ENCODE measurements at places on chromosomes 13 and 19.
A peak's percentile ranks its signal among the peaks of the same experiment; 100 is the strongest.

DNA sequence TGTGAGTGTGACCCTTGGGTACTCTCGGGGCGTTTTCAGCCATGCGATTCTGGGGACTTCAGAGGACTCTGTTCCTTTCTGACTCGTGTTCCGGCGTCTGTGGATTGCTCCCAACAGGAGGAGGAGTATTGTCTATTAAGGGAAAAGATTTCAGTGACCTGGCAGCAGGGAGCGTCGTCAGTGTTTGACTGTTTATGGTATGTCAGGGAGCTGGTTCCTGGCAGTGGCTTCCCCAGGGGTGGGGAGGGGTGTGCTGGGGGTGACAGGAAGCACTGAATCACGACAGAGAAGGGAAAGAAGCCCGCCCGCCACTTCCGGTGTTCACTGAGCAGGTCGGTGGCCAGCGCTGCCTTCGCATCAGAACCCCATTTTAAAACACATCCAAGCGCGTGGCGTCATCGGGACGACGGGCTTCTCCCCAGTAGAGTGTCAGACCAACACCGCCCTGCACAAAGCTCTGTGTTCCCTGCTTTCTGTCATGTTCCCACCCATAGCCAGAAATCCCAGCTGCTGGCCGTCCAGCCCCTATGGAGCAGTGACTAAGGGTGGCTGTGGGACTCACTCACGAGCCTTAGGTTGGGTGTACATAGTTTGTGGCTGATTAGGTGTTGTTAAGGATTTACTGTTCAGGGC is 33.8 kb downstream of the COL4A2 start:
- peak; percentile 27 for DNase-seq

DNA sequence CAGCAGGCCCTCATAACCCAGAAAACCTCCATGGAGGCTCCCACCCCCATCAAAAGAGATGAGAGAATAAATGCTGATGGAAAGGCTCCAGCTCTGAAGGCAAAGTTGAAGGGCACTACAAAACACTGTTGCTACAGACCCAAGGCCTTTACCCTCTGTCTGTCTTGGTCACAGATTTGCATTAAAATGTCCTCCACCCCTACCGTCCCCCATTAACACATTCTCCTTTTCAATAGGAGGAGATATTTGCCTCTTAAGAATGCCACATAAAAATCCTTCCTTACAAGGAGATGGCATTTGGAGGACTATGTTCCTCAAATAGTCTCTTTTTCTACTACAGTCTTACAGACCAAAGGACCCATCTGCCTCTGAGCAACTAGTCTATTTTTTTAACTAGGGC is 361.5 kb downstream of the ENOX1 start:
- DNase-seq, result no peak

DNA sequence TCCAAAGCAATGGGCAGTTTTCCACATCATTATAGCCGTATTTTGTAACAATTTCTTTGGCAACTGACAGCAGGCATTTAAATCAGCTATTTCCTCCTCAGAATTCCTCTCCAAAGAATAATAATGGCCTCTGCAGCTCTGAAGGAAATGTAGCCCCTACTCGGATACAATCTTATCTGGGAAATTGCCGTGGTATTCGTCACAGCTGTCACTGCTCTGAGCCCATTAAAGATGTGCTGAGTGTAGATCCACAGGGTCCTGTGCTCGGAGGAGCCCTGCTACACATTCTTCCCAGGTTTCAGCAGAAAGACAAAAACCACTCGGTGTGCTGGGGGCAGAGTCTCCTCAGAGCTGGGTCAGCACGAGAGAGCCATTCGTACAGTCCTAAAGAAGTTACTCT is 33.1 kb downstream of the MZT1 start:
- no peak for DNase-seq

GRCh38 chr13:100753376-100753775 is 78.8 kb upstream of the TMTC4 start:
- no peak for DNase-seq

GRCh38 chr13:44817131-44817671 is 172.1 kb downstream of the NUFIP1 start:
- no peak for DNase-seq

DNA sequence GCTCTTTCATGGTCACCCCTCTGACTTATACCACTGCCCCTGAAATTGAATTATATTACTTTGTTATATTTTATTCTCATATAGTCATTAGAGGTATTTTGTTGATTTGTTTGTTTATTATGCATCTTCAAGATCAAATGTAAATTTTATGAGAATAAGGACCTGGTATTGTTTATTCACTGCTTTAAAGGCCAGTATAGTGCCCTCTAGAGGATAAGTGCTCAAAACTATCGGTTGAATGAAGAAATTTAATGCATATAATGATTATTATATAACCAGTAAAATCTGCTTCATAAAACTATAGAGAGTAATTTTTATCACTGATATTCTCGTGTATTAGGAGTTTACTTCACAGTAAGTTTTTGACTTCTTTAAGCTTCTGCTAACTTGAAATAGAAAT is 1401.9 kb downstream of the SLITRK1 start:
- DNase-seq, result no peak

DNA sequence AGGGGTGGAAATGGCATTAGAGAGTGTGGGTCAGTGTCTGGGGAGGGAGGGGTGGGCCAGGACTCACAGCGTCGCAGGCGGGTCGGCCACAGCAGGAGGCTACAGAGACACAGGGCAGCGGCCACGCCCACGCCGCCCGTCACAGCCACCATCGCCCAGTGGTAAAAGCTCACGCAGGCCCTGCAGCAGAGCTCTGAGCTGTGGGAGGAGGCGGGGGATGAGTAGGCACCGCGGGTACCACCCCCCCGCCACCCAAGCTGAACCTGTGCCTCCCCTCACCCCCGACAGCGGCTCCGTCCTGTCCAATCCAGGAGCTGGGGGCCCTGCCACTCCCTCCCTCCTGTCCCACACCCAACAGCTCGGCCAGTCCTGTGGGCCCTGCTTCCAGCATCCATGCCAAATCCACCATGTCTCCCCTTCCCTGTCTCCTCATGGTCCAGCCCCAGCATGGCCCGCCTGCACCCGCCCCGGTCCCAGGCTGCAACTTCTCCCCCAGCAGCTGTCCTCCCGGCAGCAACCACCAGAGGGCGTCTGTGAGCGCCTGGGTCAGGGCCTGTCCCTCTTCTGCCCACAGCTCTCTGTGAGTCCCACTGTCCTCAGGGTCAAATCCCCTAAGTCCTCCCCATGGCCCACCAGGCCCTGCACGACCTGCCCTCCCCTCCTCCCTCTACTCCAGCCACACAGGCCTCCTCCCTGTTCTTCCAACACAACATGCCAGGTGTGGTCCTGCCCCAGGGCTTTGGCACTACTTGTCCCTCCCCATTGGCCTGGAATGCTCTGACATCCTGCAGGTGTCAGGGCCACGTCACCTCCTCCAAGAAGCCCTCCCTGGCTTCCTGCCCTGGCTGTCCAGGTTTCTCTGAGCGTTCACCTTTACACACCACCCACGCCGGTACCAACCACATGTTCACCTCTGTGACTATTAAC is 6.0 kb downstream of the TEKTIP1 start:
- peak; percentile 28 for DNase-seq

- no peak for DNase-seq
These were observed 18.8 kb downstream of the MTRF1 start for GRCh38 chr13:41244556-41244955.

- no peak for DNase-seq
These were observed 31.8 kb downstream of the TFDP1 start for GRCh38 chr13:113616281-113616906.

All from activated CD8-positive, alpha-beta memory T cell treated with anti-CD3 and anti-CD28 coated beads for 4 hours (primary cell).